Hematopoietic multipotent progenitor cell treated with erythropoietin and hydrocortisone succinate and interleukin-3 and kit ligand, for 17 days (in vitro differentiated cells): ENCODE measurements at places on chromosomes 6 and 20.

GRCh38 chr6:33981861-33982260, 164.0 kb downstream of the GRM4 start:
- DNase-seq = no peak

DNA sequence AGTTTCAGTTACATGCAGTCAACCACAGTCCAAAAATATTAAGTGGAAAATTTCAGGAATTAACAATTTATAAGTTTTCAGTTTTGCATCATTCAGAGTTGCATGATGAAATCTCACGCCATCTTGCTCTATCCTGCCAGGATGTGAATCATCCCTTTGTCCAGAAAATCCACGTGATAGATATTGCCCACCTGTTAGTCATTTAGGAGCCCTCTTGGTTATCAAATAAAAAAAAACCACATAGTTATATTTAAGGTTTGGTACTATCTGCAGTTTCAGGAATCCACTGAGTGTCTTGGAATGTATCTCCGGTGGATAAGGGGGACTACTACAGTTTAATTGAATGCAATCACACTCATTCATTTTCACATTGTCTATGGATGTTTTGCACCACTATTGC, 1249.0 kb upstream of the CITED2 start:
- DNase-seq = no peak

DNA sequence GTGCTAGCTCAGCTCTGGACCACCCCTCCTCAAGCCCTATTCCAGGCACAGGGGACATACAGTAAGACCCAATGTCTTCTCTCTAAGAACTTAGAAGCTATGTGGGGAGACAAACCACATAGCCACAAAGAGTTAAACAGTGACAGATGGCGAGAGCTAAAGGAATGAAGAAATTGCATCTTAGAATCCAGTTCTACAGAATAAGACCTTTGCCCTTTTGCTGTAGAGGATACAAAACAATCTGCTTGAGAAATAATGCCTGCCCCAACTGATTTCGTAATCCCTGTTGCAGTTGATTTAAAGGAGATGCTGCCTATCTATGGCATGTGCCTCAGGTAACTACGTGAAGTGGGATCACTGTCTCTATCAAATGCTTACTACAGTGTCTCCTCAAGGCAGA, 31.2 kb downstream of the TNFRSF21 start:
- no peak for DNase-seq

DNA sequence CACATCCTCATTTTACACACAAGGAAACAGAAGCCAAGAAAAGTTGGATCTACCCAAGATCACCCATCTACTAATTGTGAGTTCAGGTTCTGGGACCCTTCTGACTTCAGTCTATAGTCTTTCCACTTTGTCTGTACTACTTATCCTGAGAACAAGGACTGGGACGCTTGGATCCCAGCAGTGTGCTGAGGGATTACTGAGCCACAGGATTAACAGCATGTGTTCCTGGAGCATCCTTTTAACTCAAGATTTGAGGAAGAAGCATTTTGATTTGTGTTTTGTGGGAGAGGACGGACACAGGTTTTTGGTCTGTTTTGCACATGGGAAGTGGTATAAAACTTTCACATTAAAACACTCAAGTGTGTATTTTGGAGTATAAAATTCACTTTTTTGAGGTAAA, 4.4 kb downstream of the ENPP4 start:
- DNase-seq = no peak

DNA sequence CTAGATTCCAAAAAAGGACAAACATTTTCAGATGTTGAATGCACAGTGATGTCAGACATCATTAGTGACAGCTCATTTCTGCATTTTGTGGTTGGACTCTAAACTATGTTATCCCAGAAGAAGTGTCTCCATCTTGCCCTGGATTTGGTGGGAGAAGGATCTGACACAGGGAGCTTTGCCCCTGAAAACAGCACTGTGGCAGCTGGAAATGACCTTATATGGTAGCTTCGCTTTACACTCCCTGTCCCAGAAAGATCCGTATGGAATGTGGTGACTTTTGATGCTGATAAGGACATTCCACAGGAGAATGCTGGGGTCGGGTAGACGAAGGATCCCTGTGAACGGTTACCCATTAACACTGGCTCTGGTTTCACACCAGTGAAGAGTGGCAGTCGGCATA, 87.2 kb upstream of the EDN1 start:
- no peak for DNase-seq

GRCh38 chr6:144377586-144378210, 92.6 kb downstream of the UTRN start:
- no peak for DNase-seq
